HepG2 (cell line): ENCODE measurements at places on chromosomes 13 and 19.
A peak's percentile ranks its signal among the peaks of the same experiment; 100 is the strongest.

DNA sequence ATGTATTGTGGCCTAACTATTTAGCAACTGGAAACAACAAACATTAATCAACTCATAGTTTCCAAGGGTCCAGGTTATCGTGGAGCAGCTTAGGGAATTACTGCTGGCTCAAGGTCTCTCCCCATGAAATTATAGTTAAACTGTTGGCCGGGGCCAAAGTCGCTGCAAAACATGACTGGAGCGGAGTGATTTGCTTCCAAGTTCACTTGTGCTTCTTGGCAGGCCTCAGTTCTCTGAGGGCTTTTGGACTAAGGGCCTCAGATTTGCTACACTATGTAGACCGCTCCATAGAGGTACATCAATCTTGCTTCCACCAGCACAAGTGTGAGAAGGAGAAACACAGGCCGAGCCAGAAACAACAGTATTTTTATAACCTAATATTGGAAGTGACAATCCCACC is 9.4 kb upstream of the KBTBD7 start:
- no peak overlapping the region for H3K4me3 ChIP-seq
- no peaks in the 10 kb centered on the region for H3K36me3 ChIP-seq
- H3K27me3 ChIP-seq, result no peaks in the 10 kb centered on the region

GRCh38 chr19:3604227-3604986 is 2.3 kb downstream of the TBXA2R start:
- no peak overlapping the region for H3K27ac ChIP-seq
- H3K36me3 ChIP-seq, result no peaks in the 10 kb centered on the region
- peaks cover 48% of the 10 kb centered on the region for H3K4me1 ChIP-seq
- 0 out of 2 replicates have a peak overlapping the region, but pooled peaks have one; percentile 23 for H3K4me3 ChIP-seq
- DNase-seq, result no peak

GRCh38 chr19:2271234-2272103 is 10.5 kb downstream of the PEAK3 start:
- H3K27ac ChIP-seq, result peak overlapping the region; percentile 60
- no peak for DNase-seq
- peaks cover 4% of the 10 kb centered on the region; the same call in 1 of the 2 replicates for H3K36me3 ChIP-seq
- H3K27me3 ChIP-seq, result no peaks in the 10 kb centered on the region; the same call in 2 of the 3 replicates
- peaks cover 48% of the 10 kb centered on the region for H3K4me1 ChIP-seq
- peak overlapping the region; percentile 94 for H3K4me3 ChIP-seq

DNA sequence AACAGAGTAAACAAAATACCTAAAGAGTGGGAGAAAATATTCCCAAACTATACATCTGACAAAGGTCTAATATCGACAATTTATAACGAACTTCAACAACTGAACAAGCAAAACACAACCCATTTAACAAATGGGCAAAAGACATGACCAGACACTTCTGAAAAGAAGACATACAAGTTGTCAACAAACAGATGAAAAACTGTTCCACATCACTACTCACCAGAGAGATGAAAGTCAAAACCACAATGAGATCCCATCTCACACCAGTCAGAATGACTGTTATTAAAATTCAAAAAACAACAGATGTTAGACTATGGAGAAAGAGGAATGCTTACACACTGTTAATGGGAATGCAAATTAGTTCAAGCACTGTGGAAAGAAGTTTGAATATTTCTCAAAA is 233.8 kb upstream of the EDNRB start:
- no peak overlapping the region for H3K27ac ChIP-seq
- no peak for DNase-seq
- no peak overlapping the region for H3K4me3 ChIP-seq
- H3K36me3 ChIP-seq, result no peaks in the 10 kb centered on the region

DNA sequence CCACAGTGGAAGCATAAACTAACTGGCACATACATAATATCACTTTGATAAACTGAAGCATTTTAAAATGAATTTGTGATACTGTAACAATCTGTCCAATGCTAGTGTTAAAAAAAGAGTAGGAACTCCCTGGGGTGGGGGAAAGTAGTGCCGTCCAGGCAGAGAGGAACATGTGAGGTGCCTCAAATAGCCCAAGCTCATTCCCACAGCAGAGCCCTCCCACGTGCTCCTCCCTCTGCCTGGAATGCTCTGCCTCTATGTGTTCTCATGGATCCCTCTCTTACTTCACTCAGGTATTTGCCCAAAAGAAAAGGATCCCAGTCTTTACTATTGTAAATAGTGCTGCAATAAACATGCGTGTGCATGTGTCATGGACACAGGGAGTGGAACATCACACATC is 188.1 kb downstream of the NHLRC3 start:
- H3K4me1 ChIP-seq, result no peaks in the 10 kb centered on the region
- H3K4me3 ChIP-seq, result no peak overlapping the region
- no peaks in the 10 kb centered on the region for H3K27me3 ChIP-seq
- no peaks in the 10 kb centered on the region for H3K36me3 ChIP-seq
